Activated naive CD4-positive, alpha-beta T cell treated with anti-CD3 and anti-CD28 coated beads for 36 hours (primary cell): ENCODE measurements at places on chromosomes 12 and 14.

DNA sequence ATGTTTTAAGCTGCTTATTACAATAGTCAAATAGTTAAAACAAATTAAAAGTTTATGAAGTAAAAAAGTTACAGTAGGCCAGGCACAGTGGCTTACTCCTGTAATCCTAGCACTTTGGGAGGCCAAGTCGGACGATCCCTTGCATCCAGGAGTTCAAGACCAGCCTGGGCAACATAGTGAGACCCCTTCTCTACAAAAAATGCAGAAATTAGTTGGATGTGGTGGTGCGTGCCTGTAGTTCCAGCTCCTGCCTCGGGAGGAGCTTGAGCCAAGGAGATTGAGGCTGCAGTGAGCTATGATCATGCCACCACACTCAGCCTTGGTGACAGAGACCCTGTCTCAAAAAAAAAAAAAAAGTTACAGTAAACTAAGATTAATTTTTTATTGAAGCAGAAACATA lies 142.6 kb downstream of the MIPOL1 start:
- DNase-seq, result no peak

DNA sequence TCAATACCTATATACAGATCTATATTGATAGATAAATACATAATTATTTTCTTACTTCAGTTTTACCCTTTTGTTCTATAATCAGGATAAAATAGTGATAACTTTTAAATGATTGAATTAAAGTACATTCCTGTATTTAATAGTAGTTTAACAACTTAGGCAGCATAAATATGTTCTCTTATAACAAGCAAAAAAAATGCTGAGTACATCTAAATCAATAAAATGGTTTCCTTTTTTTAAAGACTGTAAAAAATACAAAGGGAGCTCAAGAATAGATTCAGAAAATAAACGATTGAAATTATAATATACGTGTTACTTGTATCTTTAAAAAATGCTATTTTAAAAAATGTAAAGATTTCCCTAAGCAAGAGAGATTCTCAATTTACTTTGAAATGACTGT lies 393.7 kb upstream of the TMEM132C start:
- DNase-seq, result no peak

DNA sequence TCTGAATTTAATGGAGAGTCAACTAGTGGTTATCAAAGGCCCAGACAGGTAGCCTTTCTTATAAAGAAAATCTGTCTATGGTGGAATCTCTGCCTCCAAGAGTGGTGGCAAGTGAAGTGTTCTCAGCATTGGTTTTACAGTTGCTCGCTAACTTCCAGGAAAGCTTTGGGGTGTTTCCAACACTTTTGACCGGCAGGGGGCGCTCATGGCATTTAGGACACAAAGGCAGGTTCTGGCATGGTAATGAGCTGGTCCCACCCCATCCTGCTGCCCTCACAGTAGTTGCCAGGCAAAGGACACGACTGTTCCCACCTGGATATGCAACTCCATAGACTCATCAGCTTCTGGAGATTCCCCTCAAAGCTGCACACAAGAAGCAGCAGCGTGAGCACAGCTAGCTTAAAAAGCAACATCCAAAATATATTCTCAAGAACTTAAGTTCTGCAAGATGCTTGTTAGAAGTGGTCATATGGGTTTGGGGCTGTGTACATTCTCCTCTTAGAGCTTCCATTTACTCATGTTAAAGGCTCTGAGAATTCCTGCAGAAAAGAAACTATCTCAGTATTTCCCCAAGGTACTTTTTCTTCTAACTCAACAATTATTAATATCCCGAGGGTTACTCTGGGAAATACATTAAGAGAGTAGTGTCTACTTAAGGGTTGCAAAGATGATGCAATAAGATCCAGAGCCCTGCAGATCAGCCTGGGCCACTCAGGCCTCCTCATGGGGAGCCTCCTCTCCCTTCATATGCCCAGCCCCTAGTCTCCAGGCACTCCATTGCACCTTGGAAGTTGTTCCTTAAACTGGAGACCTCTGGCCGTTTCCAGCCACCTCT lies 14.8 kb downstream of the PROX2 start:
- peak; percentile 97 for DNase-seq

- DNase-seq, result no peak
These were observed 751.5 kb upstream of the ALG10B start for GRCh38 chr12:37565112-37565511.

- no peak for DNase-seq
These were observed 76.5 kb upstream of the DHRS4 start for GRCh38 chr14:23877111-23877510.

- no peak for DNase-seq
These were observed 2.6 kb downstream of the NT5DC3 start for GRCh38 chr12:103838254-103838914.

- DNase-seq, result peak; percentile 71
These were observed 10.2 kb downstream of the PPFIBP1 start for GRCh38 chr12:27534060-27534764.

- peak; percentile 67 for DNase-seq
These were observed 42.5 kb downstream of the MARK3 start for GRCh38 chr14:103427485-103428443.

GRCh38 chr14:75570797-75571196 lies 7.6 kb upstream of the FLVCR2 start:
- peak; percentile 59 for DNase-seq

DNA sequence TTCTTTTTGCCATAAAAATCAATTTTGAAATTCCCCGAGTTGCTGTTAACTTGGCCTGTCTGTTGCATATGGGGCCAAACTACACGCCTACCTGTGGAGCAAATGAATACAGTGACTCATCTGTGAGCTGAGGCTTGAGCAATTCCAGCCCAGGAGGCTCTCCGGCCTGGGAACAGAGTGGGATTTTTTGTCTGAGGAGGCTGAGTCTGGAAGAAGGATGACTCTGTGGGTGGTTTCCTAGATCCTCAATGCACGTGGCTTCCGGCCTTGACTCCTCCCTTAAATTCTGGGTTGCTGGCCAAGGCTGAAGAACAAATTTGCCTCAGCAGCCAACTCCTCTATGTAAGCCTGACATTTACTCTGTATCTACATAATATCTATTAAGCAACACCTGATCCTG lies 124.1 kb downstream of the SSPN start:
- DNase-seq, result no peak

GRCh38 chr14:96582995-96583394 lies 80.8 kb downstream of the PAPOLA start:
- no peak for DNase-seq

DNA sequence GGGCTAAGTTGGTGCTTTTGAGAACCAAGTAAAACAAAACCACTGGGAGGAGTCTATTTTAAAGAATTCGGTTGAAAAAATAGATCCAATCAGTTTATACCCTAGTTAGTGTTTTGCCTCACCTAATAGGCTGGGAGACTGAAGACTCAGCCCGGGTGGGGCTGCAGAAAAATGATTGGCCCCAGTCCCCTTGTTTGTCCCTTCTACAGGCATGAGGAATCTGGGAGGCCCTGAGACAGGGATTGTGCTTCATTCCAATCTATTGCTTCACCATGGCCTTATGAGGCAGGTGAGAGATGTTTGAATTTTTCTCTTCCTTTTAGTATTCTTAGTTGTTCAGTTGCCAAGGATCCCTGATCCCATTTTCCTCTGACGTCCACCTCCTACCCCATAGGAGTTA lies 1.8 kb upstream of the RAB5B start:
- no peak for DNase-seq

DNA sequence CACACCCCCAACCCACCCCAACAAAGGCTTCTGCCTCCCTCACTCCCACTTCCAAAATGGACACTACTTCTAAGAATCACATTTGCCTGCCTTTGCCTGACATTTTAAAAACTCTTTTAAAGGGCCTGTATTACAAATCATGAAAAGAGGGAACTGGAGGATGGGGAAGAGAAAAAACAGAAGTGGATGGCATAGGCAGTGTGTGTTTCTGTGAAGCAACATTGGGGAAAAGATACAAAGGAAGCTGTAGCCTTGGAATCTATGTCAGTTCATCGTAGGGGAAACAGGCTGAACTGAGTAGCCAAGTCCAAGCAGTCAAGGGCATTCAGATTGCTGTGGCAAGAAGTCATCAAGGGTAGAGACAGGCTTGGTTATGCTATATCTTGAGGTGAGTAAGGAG lies 273.9 kb downstream of the BTG1 start:
- no peak for DNase-seq

GRCh38 chr14:80316441-80316840 lies 105.1 kb upstream of the DIO2 start:
- no peak for DNase-seq

DNA sequence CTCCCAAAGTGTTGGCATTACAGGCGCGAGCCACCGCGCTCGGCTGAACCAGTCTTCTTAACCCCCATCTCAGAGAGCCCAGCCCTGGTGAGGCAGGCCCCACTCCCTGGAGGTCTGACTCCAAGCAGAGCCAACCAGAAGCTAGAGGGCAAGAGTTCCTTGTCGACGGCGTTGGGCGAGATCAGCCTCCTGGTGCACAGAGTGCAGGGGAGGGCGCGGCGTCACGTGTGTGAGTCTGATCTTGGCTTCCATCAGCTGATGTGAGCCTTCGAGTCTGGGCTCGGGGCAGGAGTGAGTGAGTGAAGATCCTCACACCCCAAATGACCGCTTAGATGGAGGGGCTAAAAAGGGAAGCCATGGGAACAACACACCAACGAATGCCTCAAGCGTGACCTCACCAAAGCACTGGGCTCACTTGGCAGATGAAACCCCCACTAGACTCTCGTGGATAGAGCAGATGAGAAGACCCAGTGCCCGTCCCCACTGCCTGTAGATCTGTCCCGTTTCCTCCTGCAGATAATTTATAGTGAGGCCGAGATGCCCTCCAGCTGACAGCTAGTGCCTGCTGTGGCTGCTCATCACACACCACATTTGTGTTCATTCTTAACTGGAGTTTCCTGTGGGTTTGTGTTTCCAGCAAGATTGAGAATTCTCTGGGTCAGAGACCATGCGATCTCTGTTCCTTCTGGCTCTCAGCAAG lies 28.6 kb upstream of the ADGRD1 start:
- DNase-seq, result no peak

DNA sequence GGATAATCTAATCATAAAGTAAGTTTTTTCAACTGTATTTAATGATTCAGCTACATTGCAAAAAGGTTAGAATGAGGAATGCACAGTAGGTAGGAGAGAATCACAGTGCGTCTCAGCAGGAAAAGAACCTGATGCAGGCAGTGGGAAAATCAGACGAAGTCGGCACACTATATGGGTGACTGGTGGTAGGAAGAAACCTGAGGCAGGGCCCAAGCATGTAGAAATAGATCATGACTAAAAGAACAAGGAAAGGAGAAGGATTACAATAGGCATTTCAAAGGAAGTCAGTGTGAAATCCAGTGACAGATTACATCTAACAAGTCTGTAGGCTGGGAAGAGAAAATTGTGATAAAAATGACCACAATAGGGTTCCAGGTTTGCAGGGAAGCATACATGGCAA lies 267.0 kb downstream of the MED13L start:
- no peak for DNase-seq

GRCh38 chr14:20603813-20604690 lies 12.9 kb upstream of the RNASE12 start:
- DNase-seq, result no peak

- DNase-seq, result no peak
These were observed 1.9 kb downstream of the SERPINA11 start for GRCh38 chr14:94450722-94451090.

- no peak for DNase-seq
These were observed 14.8 kb upstream of the PTHLH start for GRCh38 chr12:27987331-27987730.

DNA sequence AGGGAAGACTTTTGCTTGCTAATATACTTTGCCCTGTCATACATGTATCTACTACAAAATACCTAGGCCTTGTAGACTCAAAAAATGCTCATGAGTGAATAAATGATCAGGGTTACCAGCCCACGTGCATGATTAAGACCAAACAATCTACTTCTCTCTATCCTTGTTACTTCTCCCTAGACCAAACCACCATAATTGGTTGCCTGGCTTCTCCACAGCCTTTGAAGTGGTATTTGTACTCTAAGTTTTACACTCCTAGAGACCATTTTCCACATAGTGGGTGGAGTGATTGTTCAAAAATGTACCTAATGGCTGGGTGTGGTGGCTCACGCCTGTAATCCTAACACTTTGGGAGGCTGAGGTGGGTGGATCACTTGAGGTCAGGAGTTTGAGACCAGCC lies 14.1 kb upstream of the RPS6KL1 start:
- no peak for DNase-seq

- no peak for DNase-seq
These were observed 142.9 kb downstream of the NAV3 start for GRCh38 chr12:77973579-77973978.
